Bronchial epithelial cell (primary cell): ENCODE measurements at places on chromosomes 6 and 20. TPM values are rescaled to one million over a fixed set of nuclear protein-coding genes. Genes with fewer than 3 reads are reported as not detected.

The NCOA5 gene
- total RNA-seq, result 7.9 and 9.5 TPM in 2 replicates

The ABHD16B gene
- not detected in 2 replicates for total RNA-seq

- DNase-seq, result no peak
Observed at GRCh38 chr6:13120483-13121482, 207.6 kb downstream of the TBC1D7 start.

GRCh38 chr6:150925590-150925928 is 60.1 kb downstream of the MTHFD1L start:
- DNase-seq, result no peak

- no peak for DNase-seq
Observed at GRCh38 chr6:125751334-125751916, 2.0 kb downstream of the HEY2 start.

GRCh38 chr20:40225596-40225995 is 463.4 kb downstream of the MAFB start:
- no peak for DNase-seq

- DNase-seq, result no peak
Observed at GRCh38 chr6:30554962-30555815, 1.1 kb downstream of the GNL1 start.

- DNase-seq, result no peak
Observed at GRCh38 chr6:106426250-106426970, 65.9 kb downstream of the CRYBG1 start.

DNA sequence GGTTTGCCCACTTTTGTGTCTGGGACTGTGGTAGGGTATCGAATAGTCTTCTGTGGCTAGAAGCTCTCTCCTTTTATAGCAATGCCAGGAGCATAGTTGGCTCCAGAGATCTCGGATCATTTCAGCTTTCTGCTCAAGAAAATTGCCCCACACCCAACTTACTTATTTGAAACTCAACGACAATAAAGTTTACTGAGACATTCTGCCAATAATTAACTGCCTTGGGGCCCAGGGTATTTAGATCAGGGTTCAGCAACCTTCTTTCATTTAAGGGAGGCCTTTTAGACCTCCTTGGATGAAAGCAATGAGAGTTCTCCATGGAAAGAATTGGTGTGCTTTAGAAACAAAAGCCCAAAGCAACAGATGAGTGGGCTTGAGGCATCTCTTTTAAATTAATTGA is 53.8 kb upstream of the GMPR start:
- DNase-seq, result no peak

DNA sequence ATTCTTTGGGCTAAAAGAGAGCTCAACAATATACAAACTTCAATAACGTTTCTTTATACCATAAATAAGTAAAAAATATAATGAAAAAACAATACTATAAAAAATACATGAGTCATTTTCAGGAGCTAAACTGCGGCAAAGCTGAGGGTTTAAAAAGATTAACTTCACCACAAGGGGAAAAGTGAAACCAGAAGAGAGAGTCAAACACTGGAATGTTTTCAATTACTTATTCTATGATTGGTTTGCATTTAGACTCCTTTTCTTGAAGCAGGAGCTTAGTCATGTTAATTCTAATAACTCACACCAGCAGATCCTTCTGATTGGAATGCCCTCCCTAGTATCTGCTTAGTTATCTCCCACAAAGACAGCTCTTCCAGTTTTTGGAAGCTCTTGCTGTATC is 627.3 kb downstream of the UTRN start:
- DNase-seq, result peak; percentile 37

- no peak for DNase-seq
Observed at GRCh38 chr6:131231891-131232290, 96.6 kb downstream of the AKAP7 start.

GRCh38 chr6:99736302-99736701 is 129.7 kb downstream of the PRDM13 start:
- no peak for DNase-seq

DNA sequence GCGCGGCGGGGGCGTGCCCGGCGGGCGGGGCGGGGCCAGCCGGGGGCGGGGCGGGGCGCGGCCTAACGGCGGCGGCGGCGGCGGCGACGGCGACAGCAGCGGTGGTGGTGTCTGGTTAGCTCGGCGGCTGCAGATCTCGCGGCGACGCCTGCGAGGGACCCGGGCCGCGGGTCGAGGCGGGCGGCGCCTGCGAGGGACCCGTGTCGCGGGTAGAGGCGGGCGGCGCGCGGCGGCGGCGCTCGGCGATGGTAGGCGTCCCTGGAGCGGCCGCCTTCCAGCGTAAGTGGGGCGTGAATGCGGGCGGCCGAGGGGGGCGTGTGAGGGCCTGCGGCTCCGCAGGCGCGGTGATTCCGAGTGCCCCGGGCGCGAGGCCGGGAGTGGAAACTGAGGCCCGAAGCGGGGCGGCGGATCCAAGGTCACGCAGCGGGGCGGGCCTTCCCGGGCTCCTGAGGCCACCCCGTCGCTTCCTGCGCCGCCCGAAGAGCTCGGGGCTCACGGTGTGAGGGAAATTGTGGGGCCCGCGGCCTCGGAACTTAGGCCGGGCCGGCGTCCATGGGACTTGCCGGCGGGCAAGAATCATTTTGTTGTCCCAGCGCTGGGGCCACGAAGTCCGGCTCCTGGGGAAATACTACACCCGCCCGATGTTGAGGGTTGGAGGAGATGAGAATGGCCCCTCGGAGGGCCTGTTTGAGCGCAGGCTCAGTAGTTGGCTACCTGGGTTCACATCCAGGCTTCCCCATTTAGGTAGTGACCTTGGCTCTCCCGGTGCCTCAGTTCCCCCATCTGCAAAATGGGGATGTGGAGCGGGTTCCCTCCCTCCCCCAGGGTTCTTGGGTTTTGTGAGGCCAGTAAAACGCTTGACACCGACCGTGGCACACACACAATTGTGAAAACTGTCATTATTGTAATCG is at the start of gene CBFA2T2:
TSS of gene CBFA2T2 (plus strand) at position 74 of the 911 bp plus-strand sequence. CDS start at position 246, 172 bp downstream.
- DNase-seq, result peak; percentile 25

- no peak for DNase-seq
Observed at GRCh38 chr6:43097098-43097489, 21.0 kb downstream of the PTK7 start.

DNA sequence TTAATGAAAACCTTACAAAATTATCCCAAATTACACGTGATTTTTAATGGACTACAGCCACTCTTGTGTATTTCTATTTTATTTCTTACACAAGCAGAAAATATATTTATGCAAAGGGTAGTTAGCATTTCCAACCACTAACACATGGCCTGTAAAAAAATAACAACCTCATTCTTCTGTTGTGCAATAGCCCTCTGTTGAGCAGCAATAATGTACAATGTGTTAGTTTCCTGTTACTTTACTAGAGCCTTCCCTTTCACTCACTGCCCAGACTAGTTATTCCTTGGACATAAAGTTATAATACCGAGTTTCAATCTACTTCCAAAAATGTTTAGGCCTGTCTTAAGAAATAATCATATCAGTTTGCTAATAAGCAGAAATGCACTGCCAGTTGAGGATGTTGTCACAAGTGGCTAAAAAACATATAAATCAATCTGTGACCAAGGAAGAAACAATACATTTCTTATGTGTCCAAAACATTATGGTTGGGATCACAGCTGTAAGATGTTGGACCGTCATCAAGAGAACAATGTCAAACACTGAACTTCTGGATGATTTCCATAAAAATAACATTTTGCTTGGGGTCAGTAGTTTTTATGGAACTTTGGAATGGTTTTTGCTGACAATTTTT is 73.6 kb upstream of the RNF146 start:
- DNase-seq, result peak; percentile 39
